ENCODE measurements at places on chromosomes 16 and 17. TPM values are rescaled to one million over a fixed set of nuclear protein-coding genes. Genes with fewer than 3 reads are reported as not detected.

DNA sequence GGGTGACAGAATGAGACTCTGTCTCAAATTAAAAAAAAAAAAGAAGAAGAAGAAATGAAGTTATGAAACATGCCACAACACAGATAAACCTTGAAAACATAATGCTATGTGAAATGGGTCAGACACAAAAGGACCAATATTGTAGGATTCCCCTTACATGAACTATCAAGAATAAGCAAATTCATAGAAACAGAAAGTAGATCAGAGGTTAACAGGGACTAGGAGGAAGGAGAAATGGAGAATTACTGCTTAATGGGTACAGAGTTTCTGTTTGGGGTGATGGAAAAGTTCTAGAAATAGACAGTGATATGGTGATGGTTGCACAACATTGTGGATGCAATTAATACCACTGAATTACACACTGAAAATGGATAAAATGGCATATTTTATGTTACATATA is 16.3 kb downstream of the RANBP10 start:
- no peak for DNase-seq

GRCh38 chr17:75181608-75182318 is 996 bp downstream of the SUMO2 start:
- DNase-seq, result peak; percentile 41

GRCh38 chr17:17352836-17353624 is 49.9 kb downstream of the NT5M start:
- no peak for DNase-seq

The LRRC46 gene
- total RNA-seq, result not detected

- DNase-seq, result no peak
Measured at GRCh38 chr17:74449773-74450172, 16.7 kb upstream of the CD300A start.

DNA sequence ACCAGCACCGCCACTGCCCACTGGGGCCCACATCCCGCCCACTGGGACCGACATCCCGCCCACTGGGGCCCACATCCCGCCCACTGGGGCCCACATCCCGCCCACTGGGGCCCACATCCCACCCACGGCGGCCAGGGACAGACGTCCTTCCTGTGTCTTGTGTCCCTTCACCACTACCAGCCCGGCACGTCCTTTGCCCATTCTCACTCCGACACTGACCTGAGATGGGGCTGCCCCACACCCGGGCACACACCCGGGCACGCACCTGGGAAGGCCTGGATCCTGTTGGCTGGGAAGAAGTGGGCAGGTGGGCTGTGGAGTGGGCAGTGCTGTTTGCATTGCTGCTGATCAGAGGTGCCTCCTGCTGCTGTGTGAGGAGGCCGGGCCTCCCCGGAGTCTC is 28.4 kb upstream of the GNG13 start:
- no peak for DNase-seq

DNA sequence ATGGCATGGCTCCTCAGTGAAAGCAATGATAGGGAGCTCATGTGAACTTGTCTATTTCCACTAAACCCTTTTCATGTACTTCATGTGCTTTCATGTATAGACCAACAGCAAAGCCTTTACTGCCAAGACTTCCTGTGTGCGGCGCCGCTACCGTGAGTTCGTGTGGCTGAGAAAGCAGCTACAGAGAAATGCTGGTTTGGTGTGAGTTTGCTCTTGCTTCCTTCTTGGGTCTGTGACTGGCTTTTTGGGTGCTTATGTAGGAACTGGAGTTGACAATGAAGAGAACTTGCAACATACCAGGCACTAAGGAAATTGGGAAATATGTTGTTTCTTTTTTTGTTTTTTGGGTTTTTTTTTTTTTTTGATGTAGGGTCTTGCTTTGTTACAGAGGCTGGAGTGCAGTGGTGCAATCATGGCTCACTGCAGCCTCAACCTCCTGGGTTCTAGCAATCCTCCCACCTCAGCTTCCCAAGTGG is 5.7 kb downstream of the SNX11 start:
- no peak for DNase-seq

DNA sequence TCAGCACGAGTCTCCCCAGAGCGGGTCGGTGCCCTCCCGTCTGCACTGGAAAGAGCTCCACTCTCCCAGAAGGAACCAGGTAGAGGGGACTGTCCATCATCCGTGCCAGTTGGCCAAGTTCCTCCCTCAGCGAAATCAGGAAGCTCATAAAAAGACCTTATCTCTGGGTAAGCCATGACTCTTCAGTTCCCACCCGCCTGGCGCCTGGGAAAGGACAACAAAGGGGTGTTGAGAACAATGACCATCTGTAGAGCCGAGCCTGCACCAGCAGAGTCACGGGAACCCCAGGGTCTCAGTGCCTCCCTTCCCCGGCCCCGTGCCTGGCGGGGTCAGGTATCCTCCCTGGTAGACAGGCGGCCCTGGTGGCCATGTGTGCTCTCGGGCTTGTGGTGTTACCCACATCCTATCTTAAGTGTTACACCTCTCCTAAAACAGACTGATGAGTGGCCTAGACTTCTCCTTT is 190.7 kb downstream of the AXIN2 start:
- DNase-seq, result no peak

GRCh38 chr17:34584805-34585416 is 5.5 kb downstream of the TMEM132E start:
- DNase-seq, result peak; percentile 56

The KAT8 gene
- total RNA-seq, result 34.3 TPM

The LLGL1 gene
- total RNA-seq, result 18.0 TPM

DNA sequence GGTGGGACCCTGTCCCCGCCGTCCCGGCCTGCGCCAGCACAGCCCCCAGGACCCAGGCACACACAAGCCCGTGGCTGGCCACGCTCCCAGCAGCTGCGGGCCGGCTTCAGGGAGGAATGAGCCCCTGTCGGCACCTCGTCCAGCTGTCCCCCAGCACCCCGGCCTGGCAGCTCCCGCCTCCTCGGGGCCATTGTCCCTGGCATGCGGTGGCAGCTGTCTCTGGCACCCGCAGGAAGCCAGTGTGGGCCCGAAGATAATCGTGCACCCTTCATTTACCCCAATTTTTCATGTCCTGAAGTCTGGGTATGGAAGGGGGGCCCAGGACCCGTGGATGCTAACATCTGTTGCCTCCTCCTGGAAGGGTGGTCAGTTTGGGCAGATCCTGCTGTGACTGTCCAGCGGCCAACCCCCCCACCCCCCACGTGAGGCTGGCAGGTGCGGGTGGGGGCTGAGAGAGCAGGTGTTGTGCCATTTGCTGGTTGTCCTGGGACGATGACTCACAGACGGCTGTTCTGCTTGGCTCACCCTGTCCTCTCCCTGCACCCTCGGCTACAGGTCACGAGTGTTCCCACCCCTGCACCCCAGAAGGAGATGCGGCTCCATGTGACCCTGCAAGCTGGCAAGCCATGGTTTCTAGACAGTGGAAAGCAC is 4.0 kb upstream of the LMF1 start:
- DNase-seq, result no peak

DNA sequence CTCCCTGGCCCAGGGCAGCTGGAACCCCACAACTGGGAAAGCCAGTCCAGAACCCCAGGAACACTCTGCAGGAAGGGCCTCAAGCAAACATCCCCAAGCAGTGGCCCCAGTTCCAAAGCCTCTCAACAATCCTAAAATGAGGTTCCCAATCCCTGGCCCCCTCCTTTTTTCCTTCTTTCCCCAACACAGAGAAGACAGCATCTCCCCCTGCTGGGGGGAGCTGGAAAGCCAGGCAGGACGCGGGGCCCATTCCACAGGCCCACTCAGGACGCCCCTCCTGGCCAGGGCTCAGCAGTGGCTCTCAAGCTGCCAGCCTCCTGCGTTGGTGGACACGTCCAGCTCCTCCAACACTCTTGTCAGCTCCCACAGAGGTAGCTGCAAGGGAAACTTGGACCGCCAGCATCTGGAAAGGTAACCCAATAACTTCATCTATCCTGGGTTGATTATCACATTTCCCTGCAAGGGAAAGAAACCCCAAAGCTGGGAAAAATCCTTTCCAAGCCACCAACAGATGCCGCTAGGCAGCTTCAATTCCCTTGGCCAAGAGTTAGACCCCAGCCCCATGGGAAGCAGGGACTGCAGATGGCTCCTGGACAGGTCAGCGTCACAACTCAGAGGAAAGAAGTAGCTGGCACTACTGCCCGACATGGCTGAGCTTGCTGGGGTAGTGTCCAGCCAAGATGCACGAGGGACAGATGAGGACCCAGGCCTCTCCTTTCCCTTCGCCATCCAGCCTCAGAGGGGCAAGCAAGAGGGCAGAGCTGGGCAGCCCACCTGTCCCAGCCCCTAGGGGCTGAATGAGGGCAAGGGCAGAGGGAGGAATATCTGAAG is 7.6 kb downstream of the HDAC5 start:
- peak; percentile 52 for DNase-seq

DNA sequence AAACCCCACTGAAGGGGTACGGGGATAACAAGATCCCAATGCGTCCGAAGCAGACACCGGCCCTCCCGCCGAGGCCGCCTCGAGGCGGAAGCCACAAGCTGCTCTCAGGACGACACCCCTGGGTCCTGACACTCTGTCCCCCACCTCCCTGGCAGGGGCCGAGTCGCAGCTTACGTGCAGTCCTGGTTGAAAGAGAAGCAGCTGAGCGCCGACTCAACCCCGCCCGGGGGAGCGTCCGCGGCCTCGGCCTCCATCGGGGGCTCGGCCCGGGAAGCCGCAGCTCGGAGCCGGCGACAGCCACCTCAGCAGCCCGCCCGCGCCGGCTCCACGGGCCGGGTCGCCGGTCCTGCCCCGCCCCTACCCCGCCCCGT is at the start of gene WIPI1:
TSS of gene WIPI1 (minus strand) at position 329 of the 371 bp plus-strand sequence. CDS start at position 254, 75 bp downstream.
- no peak for DNase-seq

GRCh38 chr16:84166796-84167695 is 19.8 kb downstream of the TAF1C start:
- DNase-seq, result no peak

- peak; percentile 79 for DNase-seq
Measured at GRCh38 chr17:74361230-74362068, at the start of gene BTBD17. BTBD17 (minus strand) TSS chr17:74361868; CDS start chr17:74361819, 49 bp downstream.

DNA sequence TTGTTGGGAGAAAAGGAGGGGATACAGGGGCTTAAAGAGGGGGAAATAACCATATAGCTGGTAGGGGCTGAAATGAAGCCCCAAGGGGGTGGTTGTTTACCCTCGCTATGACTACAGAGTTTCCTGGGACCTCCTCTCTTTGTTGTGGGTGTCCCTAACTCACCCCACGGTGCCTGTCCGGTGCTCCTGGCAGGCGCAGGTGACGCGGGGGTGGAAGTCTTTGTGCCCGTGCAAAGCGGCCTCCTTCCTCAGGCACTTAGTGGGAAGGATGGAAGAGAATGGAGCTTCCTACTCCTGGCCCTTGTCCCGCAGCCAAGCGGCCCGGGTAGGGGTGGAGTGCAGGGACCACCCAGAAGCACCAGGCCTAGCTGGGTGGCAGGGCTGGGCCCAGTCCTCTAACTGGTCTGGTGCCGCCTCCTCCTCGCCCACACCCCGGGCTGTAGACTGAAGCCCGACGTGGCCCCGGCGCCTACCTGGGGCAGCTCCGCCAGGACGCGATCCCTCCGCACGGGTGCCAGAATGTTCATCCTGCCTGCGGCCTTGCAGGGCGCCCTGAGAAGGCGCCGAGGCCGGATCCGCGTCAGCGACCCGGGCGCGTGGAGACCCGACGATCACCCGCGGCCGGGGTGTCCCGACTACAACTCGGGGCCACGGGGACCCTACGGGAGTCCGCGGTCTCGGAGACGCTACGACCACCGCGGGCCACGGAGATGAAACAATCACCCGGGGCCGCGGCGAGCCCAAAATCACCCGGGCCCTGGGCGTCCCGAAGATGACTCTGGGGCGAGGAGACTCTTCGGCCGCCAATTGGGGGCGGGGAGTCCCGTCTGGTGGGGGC is 709 bp downstream of the RAB34 start:
- no peak for DNase-seq

- DNase-seq, result no peak
Measured at GRCh38 chr16:89026121-89026612, 49.2 kb upstream of the CBFA2T3 start.

The SNX20 gene
- total RNA-seq, result not detected

- no peak for DNase-seq
Measured at GRCh38 chr17:80751070-80751945, 206.7 kb downstream of the RPTOR start.

DNA sequence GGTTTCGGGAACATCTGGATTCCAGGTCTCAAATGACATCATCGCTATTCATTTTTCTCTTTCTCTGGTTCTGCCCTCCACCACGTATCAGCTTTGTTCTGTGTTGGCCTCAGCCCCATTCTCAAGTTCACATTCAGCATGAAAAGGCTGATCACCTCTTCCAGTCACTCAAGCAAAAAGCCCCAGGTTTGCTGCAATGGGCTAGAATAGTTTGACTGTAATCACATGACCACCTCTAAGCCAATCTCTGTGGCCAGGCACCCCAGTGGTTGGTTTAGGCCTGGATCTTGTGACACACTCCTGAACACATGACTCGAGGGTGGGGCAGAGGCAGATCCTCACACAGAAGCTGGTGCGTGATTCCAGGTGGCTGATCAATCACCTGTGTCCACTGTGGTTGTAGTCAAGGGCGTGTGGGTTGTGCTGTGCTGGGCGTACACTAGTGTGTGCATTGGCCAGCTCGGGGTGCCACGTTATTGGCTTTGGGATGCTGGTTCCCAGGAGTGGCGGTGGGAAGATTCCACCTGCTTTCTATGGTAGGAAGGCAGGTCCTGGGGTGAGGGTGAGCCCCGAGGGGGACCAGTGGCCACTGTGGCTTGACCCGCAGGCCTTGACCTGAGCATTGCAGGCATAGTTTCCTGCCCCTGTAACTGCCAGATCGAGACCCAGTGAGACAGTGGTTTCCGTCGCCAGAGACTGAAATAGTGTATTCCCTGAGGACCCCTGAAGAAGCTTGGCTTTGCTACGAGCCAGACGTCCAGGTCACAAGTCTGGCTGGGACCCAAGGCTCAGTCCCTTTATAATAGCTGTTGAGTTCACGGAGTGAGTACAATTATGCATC is 12.0 kb downstream of the EEF2K start:
- peak; percentile 49 for DNase-seq

The EVPL gene
- 0.16 TPM for total RNA-seq

GRCh38 chr16:89708481-89708931 is 7.0 kb upstream of the SPATA2L start:
- no peak for DNase-seq

The HS3ST6 gene
- not detected for total RNA-seq

DNA sequence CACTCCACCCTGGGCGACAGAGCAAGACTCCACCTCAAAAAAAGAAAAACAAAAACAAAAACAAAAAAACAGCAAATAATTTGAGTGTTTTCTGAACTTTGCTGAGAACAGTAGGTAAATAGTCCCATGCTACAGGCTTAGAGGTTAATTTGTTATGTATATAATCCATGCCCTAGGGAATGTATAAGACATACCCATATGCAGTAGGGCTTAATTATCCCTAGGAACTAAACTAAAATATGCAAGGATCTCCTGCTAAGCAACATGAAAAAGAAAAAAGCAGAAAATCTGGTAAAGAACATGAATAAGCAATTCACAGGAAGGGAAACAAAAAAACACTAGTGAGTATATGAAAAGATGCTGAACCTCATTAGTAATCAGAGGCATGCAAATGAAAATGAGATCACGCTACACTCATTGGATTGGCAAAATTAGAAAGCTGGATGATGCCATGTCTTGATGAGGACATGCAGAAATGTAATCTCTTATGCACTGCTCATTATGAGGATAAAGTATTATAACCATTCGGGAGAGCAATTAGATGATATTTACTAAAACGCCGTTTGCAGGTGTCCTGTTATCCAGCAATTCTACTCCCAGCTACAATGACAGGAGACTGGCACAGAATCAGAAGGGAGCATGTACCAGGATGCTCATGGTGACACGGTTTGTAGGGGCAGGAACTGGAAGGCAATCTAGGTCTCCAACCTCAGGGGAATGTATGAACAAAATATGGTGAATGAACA is 5.6 kb downstream of the KCTD13 start:
- no peak for DNase-seq
